ENCODE measurements at places on chromosomes 7 and 10.

DNA sequence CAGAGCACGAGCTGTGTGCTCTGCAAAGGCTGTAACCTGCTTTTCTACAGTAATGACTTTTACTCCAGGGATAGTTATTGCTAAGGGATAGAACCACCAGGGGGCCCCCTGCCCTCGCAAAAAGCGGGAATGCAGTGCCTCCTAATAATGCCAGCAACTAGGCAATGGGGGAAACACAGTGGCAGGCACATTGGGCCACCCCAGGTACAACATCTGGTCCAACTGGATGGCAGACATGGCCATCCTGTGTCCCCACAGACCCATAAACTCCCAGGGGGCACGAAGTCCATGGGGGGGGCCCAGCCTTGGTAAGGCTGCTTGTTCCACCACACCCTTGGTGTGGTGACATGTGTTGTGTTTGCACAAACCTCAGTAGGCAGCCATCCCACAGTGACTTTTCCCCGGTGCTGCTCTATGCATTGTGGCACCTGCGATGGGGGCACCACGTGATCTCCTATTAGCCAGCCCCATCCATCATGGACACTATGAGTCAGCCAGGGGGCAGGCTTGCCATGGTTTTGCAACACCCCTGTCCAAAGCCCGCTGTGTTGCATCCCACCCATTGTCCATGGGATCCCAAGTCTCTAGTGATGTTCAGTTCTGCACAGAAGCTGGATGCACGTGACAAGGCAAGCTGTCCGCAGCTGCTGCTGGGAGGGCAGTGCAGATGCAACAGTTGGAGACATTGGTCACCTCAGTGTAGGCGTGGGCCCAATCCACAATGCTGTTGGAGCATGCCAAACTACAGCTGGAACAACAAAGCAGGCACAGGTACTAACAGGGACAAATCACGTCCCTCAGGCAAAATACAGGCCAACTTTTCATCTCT lies 84.0 kb downstream of the ANLN start:
- DNase-seq = peak; percentile 71

- no peak for DNase-seq
Measured at GRCh38 chr10:24468281-24468751, 255.4 kb downstream of the ARHGAP21 start.

GRCh38 chr7:35727571-35727970 lies 32.6 kb upstream of the HERPUD2 start:
- no peak for DNase-seq

GRCh38 chr10:54666192-54666591 lies 134.8 kb downstream of the PCDH15 start:
- no peak for DNase-seq

- DNase-seq = no peak
Measured at GRCh38 chr7:108358553-108358952, 97.7 kb downstream of the NRCAM start.

DNA sequence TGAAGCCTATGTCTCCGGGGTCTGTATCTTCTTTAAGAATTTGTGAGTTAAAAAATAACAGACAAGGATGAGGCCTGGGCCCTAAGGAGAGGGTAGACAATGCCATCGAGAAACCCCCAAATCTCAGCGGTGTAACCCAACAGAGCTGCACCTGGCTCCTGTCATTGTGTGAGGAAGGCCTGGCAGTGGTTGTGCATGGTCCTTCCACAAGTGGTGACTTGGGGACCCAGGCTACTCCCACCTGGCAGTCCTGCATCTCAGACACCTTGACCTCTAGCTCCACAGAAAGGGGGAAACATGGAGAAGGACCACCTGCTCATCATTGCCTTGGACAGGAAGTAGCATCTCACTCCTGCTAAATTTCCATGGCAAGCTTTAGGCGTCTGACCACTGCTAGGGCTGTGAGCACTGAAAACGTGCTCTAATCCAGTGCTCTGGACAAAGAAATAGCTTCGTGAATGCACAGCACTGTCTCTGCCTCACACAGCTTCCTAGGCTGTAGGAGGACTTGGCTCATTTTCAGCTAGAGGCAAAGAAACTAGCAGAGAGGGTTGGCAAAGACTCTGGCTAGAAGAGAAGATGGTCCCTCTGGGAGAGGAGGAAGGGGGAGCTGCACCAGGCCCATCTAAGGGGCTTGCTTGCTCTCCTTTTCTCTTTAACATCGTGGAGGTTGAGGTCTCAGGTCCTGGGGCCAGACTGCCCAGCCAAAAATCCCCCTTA lies 273.9 kb upstream of the ZMIZ1 start:
- no peak for DNase-seq

- DNase-seq = no peak
Measured at GRCh38 chr10:47019155-47020145, 108.2 kb downstream of the PTPN20 start.

GRCh38 chr7:18667466-18667865 lies 171.9 kb downstream of the HDAC9 start:
- peak; percentile 81 for DNase-seq

GRCh38 chr10:7188456-7189050 lies 222.3 kb downstream of the SFMBT2 start:
- no peak for DNase-seq

DNA sequence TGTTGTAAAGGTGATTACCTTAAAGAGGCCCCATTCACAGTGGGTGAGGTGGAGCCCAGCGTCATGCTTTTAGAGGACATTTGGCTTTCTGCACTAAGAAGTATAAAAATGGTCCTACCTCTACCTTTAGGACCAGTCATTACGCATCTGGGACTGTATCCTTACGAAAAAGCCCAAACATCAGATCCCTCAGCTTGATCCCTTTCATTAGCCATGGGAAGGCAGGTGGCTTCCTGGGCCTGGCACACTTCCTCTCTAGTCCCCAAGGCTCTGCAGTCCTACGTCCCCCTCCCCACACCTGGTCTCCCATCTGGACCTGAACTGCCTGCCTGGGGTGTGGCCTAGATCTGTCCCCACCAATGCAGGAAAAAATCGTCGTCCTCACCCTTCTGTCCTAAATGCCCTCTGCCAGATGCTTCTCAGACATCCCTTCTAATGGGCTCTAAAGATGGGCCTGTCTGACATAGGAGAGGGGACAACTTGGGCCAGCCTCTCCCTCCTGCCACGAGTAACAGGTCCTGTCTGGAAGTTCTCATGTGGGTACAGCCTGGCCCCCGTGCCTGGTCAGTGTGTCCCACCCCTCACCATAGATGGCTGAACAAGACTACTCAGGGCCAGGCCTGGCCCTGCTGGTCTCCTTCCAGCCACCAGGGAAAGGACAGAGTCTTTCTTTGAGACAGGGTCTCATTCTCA lies 11.8 kb upstream of the SLC18A3 start:
- DNase-seq = no peak

DNA sequence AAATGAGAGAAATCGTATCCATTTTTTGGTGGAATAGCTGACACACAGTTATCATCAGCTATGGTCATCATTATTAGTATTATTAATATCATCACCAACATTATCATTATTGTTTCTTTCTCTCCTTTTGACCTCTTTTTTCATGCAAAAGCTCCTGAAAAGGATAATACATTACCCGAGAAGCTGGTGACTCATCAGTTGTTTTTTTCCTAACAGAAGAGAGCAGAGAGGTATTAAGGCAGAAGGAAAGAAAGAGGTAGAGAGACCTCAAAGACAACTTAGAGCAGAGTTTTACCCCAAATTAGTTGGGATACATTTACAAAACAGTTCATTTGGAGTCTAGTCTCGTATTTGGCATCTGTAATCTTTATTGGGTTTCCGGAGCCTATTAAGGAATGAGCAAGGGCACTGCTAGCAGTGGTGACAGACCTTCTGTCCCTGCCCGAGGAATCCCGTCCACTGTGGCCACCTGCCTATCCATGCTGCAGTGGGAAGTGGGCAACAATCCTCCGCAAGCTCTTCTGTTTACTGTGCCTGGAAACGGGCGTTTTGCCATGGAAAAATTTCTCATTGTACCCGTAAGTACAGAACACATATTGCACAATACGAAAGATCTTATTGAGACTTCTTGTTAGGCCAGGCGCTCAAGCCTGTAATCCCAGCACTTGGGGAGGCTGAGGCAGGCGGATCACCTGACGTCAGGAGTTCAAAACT lies 170.0 kb upstream of the MKLN1 start:
- DNase-seq = peak; percentile 49

DNA sequence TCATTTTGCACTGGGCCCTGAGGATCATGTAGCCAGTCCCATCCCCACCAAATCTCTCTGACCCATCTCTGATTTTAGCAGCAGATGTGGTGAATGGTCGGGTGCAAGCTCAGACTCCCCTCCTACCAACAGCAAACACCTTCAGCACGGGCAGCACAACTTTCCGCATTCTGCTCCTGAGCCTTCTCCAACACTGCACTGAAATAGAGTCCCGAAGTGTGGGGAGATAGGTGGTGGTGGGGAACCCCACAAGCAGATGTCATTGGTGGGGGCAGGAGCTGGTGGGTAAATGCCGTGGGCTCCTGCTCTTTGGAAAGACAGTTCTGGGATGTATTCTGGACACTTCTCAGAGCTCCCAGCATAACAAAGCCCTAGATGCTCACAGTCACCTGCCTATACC lies 9.6 kb upstream of the CTBP2 start:
- DNase-seq = no peak

GRCh38 chr7:152759949-152760853 lies 649 bp downstream of the ACTR3B start:
- DNase-seq = peak; percentile 58

- no peak for DNase-seq
Measured at GRCh38 chr10:4477664-4478063, 348.3 kb upstream of the AKR1E2 start.

- DNase-seq = peak; percentile 75
Measured at GRCh38 chr7:35424869-35425495, 171.1 kb upstream of the TBX20 start.

GRCh38 chr10:60444494-60445064 lies 54.9 kb upstream of the ANK3 start:
- DNase-seq = peak; percentile 58

DNA sequence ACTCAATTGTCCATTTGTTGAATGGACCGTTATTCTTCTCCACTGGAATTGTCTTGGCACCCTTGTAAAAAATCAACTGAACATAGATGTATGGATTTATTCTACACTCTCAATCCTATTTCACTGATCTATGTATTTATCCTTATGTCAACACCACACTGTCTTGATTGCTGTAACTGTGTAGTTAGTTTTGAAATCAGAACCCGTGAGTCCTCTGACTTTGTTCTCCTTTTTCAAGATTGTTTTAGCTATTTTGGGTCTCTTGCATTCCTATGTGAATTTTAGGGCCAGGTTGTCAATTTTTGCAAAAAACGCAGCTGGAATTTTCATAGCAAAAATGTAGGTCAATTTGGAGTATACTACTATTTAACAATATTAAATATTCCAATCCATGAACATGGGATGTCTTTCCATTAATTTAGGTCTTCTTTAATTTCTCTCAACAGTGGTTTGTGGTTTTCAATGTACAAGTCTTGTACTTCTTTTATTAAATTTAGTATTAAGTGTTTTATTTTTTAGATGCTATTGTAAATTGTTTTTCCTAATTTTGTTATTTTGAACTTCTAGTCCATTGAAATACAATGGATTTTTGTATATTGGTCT lies 10.0 kb downstream of the CAMK2B start:
- no peak for DNase-seq

- no peak for DNase-seq
Measured at GRCh38 chr7:24874791-24875190, 105.2 kb downstream of the OSBPL3 start.

Data from ACHN (cell line).